Ovary (tissue), 10 donors: ENCODE measurements at places on chromosomes 1 and 21.
A peak's percentile ranks its signal among the peaks of the same experiment; 100 is the strongest.

GRCh38 chr1:161378014-161378413, 10.3 kb upstream of the CFAP126 start:
- no peak overlapping the region for H3K4me3 ChIP-seq
- no peaks in the 10 kb centered on the region for H3K36me3 ChIP-seq
- no peaks in the 10 kb centered on the region for H3K4me1 ChIP-seq
- H3K27me3 ChIP-seq = no peaks in the 10 kb centered on the region
- no peak overlapping the region for H3K27ac ChIP-seq

DNA sequence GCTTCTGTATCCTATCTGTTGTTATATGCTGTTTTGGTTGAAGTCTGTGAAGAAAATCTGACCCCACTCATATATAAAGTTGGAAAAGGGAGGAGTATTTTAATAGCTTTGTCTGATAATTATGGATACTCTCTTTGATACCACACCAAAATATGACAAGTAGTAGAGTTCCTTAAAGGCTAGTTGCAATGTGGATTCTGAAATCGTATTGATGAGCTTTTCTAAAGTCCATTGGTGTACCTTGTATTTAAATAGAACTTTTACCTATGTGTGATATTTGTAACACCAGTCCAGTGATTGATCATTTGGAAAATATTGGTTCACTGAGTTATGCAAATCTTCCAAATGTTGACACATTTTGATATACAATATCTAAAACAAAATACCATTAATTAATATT, 7.7 kb downstream of the GAS5 start:
- no peak overlapping the region for H3K27ac ChIP-seq
- H3K4me3 ChIP-seq = no peak overlapping the region
- DNase-seq = no peak

DNA sequence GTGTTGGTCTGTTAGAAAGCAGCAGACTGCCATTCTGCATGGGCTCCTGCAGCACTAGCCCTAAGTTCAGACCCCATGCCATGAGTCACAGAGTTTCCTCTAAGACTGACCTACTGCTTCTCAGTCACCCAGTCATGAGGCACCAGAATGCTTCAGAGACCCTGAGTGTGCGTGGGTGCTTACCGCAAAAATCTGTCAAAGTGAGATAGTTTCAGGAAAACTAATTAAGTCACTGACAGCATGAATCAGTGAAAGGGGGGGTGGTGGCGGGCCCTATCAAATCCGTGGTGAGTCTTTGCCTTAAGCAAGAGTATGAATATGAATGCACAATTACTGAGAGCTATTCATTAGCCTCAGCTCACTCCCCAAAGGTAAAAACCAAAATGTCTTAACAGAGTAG, 98.1 kb downstream of the KCTD3 start:
- no peak for DNase-seq
- H3K4me3 ChIP-seq = no peak overlapping the region
- no peak overlapping the region for H3K27ac ChIP-seq
- no peaks in the 10 kb centered on the region for H3K36me3 ChIP-seq

GRCh38 chr1:153962088-153963029, 978 bp downstream of the SLC39A1 start:
- H3K4me3 ChIP-seq = peak overlapping the region; percentile 91
- H3K4me1 ChIP-seq = peaks cover 24% of the 10 kb centered on the region
- H3K27ac ChIP-seq = peak overlapping the region; percentile 95

GRCh38 chr21:37658817-37659458, 257.3 kb downstream of the KCNJ6 start:
- no peak overlapping the region for H3K27ac ChIP-seq
- H3K27me3 ChIP-seq = no peaks in the 10 kb centered on the region
- no peak overlapping the region for H3K4me3 ChIP-seq

- H3K36me3 ChIP-seq = no peaks in the 10 kb centered on the region
- H3K27ac ChIP-seq = no peak overlapping the region
- no peak for DNase-seq
- no peak overlapping the region for H3K4me3 ChIP-seq
- no peaks in the 10 kb centered on the region for H3K27me3 ChIP-seq
- no peaks in the 10 kb centered on the region for H3K4me1 ChIP-seq
Measured at GRCh38 chr1:100773444-100773843, 53.9 kb downstream of the VCAM1 start.

GRCh38 chr1:78369546-78369945, 121.2 kb upstream of the PTGFR start:
- no peaks in the 10 kb centered on the region for H3K36me3 ChIP-seq
- no peak for DNase-seq
- H3K27me3 ChIP-seq = no peaks in the 10 kb centered on the region

DNA sequence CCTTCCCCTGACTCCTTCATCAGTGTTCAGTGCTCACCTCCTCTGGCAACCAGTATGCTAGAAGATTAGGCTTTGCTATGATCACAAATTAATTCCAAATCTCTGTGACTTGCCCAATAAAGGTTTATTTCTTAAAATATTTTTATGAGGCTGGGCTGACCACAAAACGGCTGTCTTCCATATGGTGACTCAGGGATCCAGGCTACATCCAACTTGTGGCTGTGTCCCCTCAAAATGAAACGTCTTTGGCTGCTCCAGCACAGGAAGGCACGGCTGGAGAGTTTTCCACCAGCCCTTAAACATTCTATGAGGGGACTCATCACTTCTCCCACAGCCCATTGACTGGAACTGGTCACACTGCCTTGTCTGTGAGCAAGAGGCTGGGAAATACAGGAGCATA, 131.5 kb downstream of the HUNK start:
- no peaks in the 10 kb centered on the region for H3K27me3 ChIP-seq
- DNase-seq = no peak
- no peaks in the 10 kb centered on the region for H3K36me3 ChIP-seq
- no peaks in the 10 kb centered on the region for H3K4me1 ChIP-seq

- H3K4me1 ChIP-seq = no peaks in the 10 kb centered on the region
- no peak overlapping the region for H3K4me3 ChIP-seq
- no peaks in the 10 kb centered on the region for H3K27me3 ChIP-seq
- H3K36me3 ChIP-seq = no peaks in the 10 kb centered on the region
- no peak overlapping the region for H3K27ac ChIP-seq
- DNase-seq = no peak
Measured at GRCh38 chr1:76179219-76179698, 104.7 kb downstream of the ST6GALNAC3 start.

DNA sequence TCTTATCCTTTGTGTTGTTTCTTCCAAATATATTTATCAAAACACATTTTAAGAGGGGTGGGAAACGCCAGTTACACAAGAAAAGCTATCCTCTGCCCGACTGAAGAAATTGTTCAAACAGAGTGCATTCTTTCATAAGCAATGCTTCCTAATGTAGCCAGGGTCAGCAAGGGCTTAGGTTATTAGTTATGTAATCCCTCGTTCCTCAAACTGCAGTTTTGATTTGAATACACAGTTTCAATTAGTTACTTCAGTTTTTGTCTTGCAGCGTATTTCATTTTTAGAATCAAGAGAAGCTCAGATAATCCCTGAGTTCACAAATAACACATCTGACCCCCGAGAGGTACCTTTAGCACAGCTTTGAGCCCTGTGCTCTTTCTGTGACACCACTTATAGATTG, 141.7 kb upstream of the NRIP1 start:
- H3K27ac ChIP-seq = no peak overlapping the region
- DNase-seq = no peak
- H3K4me3 ChIP-seq = no peak overlapping the region
- H3K4me1 ChIP-seq = no peaks in the 10 kb centered on the region

DNA sequence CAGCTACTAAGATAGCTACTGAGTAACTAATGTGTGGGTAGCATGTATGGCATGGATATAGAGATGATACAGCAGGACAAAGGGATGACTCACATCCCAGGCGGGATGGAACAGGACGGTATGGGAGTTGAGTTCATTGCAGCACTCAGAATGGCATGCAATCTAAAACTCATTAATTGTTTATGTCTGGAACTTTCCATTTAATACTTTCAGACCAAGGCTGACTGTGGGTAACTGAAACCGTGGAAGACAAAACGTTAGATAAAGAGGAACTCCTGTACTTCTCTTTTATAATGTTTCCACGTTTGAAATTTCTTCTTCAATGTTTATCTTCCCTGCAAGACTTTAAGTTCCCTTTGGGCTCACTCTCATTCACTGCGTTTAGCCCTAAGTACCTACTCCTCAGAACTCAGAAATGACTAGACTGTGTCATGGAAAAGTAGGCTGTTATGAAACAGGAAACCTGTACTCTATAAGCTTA, 151.9 kb downstream of the MAGI3 start:
- no peak overlapping the region for H3K27ac ChIP-seq
- no peaks in the 10 kb centered on the region for H3K36me3 ChIP-seq

- no peaks in the 10 kb centered on the region for H3K27me3 ChIP-seq
- DNase-seq = no peak
- no peaks in the 10 kb centered on the region for H3K36me3 ChIP-seq
- no peak overlapping the region for H3K4me3 ChIP-seq
- no peaks in the 10 kb centered on the region for H3K4me1 ChIP-seq
Measured at GRCh38 chr1:29860681-29861080, 624.4 kb downstream of the PTPRU start.

GRCh38 chr1:30692201-30692947, 31.0 kb downstream of the MATN1 start:
- no peaks in the 10 kb centered on the region for H3K27me3 ChIP-seq
- DNase-seq = no peak
- no peak overlapping the region for H3K4me3 ChIP-seq

GRCh38 chr1:95230768-95231191, 3.2 kb upstream of the RWDD3 start:
- H3K36me3 ChIP-seq = no peaks in the 10 kb centered on the region
- H3K27ac ChIP-seq = no peak overlapping the region
- no peaks in the 10 kb centered on the region for H3K27me3 ChIP-seq
- DNase-seq = no peak
- no peaks in the 10 kb centered on the region for H3K4me1 ChIP-seq

DNA sequence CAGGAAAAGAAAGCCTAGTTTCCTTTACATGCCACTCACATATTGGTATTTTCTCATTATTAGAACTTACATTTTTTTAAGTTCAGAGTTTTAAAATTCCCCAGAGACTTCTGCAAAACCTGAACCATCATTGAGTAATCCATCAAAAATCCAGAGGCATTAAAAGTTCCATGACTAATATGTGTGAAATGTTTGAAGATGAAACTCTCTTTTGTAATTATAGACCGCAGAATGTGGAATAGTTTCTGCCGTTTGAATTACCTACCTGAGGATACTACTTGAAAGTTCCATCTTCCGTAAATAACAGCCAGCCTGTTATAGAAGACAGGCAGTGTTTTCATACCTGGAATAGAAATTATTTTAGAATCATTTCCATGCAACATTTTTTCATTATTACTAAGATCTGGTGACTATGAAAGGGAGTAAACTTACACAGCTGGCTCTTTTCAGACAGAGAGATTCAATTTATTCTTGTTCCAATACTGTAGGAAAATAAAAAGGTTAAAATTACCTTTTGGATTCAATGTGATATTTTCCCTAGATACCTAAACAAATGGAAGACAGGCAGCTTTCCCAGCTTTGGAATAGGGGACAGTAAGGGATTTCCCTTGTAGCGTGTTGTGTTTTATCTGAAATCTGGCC, 131.4 kb downstream of the ST6GALNAC5 start:
- no peaks in the 10 kb centered on the region for H3K4me1 ChIP-seq
- no peaks in the 10 kb centered on the region for H3K27me3 ChIP-seq
- no peaks in the 10 kb centered on the region for H3K36me3 ChIP-seq
- no peak overlapping the region for H3K27ac ChIP-seq
- DNase-seq = no peak

DNA sequence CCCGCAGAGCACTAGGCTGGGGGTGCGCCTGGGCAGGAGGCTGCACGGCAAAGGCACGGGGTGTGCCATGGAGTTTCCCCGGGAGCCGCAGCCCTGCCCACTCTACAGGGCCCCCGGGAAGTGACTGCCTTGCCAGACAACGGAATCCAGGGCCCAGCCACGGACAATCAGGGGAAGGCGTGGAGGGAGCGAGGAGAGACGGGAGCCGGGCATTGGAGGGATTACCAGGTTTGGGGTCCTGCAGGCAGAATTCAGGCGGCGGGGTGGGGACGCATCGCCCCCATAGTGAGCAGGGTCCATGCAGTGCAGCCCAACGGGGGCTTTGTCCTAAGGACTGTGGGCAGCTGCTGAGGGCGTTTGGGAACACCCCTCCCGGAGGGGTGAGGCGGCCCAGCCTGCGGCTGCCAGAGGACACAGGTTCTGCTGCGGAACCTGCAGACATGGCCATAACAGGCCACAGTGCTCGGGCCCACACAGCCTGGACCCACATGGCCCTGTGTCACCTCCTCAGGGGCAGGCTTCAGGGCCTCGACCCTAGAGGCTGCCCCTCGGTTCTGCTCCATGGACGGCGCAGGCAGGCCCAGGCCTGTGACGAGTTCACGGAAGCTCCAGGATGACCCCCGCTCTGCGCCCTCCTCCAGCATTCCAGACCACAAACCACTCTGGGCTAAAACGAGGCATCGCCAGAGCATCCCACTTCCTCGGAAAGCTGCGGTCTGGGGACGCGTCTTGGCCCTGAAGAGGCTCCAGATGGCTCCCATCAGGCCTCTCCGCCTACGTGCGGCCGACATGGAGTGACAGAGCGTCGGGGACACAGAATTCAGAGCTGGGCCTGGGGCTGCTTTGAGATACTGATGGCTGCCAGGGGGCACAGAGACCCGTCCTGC, 54.5 kb downstream of the COL6A1 start:
- H3K4me1 ChIP-seq = peaks cover 18% of the 10 kb centered on the region
- H3K36me3 ChIP-seq = no peaks in the 10 kb centered on the region
- no peaks in the 10 kb centered on the region for H3K27me3 ChIP-seq
- peak overlapping the region; percentile 42 for H3K27ac ChIP-seq

DNA sequence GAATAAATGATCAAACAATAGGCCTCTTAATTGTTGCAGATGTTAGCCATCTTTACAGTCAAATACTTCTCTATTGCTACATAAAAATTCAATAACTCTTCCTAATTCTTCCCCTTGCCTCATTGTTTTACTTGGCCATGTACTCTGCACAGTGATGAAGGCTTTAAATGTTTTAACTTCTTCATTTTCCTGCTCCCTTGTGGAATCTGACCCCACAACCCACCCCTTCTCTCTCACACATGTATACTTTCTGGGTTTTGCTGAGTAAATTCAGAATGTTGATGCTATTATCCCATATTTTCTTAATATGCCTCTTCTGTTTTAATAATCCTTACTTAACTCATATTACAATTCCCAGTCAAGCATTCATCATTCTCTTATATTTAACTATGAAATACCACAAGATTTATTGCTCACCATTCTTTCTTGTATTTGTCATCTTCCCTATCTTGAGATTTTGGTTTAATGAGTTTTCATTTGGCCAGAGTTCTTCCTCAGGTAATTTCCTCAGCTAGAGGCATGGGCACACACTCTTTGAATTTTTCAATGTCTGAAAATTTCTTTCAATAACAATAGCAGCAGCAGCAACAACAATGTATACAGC, 327.8 kb upstream of the USP24 start:
- H3K27me3 ChIP-seq = no peaks in the 10 kb centered on the region
- no peak overlapping the region for H3K27ac ChIP-seq
- H3K4me1 ChIP-seq = no peaks in the 10 kb centered on the region
- no peaks in the 10 kb centered on the region for H3K36me3 ChIP-seq
